ENCODE measurements at places on chromosomes 16 and 17.

- peak; percentile 24 for DNase-seq
Measured at GRCh38 chr17:57868007-57868909, 18.4 kb upstream of the MRPS23 start.

- DNase-seq, result no peak
Measured at GRCh38 chr16:76123966-76124365, 153.2 kb upstream of the CNTNAP4 start.

DNA sequence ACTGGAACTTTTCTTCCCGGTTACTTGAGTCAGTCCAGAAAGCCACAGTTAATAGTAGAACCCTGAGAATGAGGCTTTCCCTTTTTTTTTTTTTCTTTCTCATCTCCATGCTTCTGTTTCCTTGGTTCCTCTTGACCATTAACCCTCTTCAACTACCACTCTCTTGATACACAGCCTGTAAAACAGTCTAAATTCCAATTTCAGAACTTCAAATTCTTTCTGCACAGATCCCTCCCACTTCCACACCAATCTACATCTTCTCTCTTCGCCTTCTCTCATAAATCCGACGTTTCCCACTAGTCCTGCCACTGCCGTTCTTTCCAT, 588 bp downstream of the METTL16 start:
- no peak for DNase-seq

DNA sequence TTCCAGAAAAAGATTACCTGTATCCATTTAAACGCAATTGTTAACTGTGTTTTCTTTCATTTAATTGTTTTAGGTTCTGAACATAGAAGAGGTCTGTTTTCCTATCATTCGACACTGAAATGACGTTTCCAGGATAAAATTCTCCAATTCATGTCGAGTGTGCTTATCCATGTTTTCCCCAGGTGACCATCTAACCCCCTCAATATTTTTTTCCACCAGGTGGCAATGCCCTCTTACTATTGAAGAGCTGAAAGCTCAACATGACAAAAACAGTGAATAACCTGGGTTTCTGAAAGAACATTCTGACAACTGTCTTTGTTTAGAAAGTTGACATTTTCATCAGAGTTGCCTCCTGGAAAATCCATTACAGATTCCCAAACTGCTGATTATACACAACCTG, 948.7 kb downstream of the KCNJ2 start:
- no peak for DNase-seq

All from anterior cingulate cortex (tissue), 58 donors.